ENCODE measurements at places on chromosomes 12 and 14.

- DNase-seq: no peak
Measured at GRCh38 chr12:85630851-85631250, 205.4 kb downstream of the RASSF9 start.

DNA sequence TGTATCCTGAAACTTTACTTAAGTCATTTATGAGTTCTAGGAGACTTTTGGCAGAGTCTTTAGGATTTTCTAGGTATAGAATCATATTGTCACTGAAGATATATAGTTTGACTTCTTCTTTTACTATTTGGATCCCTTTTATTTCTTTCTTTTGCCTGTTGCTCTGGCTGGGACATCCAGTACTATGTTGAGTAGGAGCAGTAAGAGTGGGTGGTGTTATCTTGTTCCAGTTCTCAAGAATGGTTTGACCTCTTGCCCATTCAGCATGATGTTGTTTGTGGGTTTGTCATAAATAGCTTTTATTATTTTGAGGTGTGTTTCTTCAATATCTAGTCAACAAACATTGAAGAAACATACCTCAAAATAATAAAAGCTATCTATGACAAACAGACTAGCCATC, 35.0 kb downstream of the LIN7A start:
- DNase-seq: no peak

DNA sequence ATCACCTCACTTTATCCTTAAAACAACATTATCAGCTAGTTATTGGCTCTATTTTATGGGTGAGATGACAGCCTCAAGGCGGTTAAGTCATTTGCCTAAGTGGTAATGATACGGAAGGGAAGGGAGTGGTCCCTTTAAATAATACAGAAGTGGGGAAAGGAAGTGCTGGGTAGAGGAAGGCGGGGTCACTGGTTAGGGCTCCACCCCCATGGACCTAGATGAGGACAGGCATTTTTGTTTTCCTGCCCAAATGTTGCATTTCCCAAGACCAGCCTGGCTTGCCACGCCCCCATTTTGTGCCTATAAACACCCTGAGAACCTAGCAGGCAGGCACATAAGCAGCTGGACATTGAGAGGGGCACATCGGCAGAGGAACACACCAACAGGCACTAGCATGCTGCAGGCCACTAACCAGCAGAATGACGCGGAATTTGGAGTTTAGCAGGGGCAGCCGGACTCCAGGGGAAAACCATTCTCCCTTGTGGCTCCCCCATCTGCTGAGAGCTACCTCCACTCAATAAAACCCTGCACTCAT, 100.9 kb downstream of the EPS8 start:
- DNase-seq: no peak

- peak; percentile 13 for DNase-seq
Measured at GRCh38 chr12:26651566-26652188, 181.3 kb downstream of the ITPR2 start.

DNA sequence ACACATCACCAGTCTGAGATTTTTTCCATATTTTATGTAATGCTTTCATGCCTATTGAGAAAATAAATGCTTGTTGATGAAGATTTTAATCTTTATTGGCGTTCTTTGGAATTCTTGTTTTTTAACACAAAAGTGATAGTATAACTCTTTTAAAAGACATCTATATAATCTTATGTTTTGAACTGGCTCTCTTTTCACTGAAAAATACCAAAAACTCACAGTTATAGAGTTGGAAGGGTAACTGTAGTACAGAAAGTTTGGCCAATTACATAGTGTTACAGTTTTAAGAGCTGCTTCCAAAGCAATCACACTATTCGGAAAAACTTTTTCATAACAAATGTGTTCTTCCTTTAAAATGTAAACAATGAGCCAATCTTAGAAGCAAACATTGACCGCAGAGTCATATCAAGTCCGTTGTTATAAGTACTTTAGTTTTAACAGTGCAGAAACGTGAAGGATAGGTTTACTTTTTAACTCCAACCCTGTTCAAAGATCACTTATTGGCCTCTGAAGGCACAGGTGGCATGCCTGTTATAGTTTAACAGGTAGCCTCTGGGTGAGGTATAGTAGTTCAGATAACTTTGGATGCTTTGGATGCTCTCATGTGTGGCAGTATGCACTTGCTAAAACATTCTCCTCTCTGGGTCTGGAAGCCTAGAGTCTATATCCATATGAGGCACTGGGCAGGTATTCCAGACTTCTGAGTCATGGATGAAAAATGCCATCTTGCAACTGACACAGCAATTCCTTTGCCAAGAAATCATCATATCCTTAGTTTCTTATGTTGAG, 12.1 kb upstream of the NTN4 start:
- no peak for DNase-seq

GRCh38 chr14:20516921-20517320, 11.6 kb downstream of the RNASE10 start:
- DNase-seq: no peak

DNA sequence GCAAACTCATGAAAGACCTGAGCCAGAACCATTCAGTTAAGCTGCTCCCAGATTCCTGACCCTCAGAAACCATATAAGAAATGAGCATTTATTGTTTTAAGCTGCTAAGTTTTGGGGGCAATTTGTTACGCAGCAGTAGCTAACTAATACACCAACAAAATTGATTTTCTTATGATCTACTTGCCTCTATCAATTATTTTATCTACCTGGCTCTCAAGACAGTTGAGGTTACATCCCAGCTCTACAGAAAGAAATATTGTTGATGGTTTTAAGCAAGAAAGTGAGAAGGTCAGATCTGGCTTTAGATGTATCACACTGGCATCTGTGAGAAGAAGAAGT, 103.1 kb upstream of the MDM1 start:
- DNase-seq: no peak
